ENCODE measurements at places on chromosomes 4 and X.

GRCh38 chrX:135411893-135412292 lies 9.9 kb upstream of the SMIM10L2A start:
- DNase-seq: no peak

- DNase-seq: no peak
Observed at GRCh38 chr4:67158666-67159065, 386.6 kb downstream of the CENPC start.

- DNase-seq: peak; percentile 25
Observed at GRCh38 chrX:130637591-130637990, 235.8 kb downstream of the RBMX2 start.

DNA sequence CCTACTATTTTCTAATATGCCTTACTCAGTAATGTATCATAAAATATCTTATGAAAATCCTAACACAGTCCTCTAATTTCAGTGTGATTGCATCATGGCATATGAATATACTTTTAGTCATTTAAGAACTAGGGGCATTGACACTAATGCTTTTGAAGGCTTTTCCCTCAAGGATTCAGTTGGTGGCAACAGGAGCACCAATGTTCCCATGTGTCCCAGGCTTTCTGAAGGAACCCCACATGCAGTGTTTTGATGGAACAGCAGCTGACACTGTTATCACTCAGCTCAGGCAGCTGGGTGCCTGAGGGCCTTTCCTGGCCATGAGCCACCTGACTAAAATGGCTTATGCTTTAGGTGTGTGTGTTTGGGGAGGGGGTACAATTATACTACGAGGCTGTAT lies 348.3 kb downstream of the ARHGAP24 start:
- no peak for DNase-seq

- DNase-seq: peak; percentile 79
Observed at GRCh38 chr4:1683261-1683735, 815 bp downstream of the FAM53A start.

DNA sequence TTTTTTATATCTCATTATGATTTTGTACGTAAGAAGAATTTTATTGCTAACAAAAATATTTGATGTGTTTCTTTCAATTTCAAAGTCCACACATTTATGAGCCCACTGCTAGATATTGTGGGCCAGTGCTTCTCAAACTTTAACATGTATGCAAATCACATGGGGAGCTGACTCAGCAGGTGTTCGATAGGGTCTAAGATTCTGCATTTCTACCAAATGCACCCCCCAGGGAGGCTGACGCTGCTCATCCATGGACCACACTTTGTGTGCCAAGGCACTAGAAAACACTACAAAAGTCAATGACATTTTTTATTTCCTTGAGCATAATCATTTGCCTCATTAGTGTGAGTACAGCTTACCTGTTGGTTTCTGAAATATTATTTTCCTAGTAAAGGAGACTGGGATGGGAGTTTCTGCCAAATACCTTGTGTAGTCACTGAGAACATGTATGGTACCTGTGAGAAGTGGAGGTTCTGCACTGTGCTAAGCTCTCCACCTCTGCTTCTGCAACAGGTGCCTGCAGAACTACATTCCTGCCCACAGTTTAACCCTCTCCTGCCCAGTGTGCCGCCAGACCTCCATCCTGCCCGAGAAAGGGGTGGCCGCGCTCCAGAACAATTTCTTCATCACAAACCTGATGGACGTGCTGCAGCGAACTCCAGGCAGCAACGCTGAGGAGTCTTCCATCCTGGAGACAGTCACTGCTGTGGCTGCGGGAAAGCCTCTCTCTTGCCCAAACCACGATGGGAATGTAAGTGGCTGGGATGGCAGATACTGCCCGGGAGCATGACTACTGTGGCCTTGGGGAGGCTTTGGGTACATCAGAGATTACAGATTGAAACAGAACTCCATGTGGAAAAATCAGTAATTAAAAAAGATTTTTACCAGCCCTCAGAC lies 68.9 kb upstream of the MND1 start:
- no peak for DNase-seq

DNA sequence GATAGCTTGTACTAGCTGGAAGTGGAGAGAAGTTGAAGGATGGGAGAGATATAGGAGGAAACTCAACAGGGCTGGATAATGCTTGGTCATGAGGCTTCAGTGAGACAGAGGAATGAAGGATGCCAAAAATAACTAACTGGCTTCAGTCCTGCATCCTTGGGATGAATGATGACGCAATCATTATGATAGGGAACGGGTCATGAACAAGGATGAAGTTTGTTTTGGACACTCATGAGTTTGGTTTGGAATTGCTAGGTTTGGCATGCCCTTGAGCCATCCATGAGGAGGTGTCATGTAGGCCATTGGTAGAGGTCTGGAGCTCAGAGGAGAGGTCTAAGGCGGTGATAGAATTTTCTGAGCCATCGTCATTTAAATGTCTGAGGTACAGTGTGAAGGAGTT lies 160.0 kb upstream of the NHS start:
- no peak for DNase-seq

DNA sequence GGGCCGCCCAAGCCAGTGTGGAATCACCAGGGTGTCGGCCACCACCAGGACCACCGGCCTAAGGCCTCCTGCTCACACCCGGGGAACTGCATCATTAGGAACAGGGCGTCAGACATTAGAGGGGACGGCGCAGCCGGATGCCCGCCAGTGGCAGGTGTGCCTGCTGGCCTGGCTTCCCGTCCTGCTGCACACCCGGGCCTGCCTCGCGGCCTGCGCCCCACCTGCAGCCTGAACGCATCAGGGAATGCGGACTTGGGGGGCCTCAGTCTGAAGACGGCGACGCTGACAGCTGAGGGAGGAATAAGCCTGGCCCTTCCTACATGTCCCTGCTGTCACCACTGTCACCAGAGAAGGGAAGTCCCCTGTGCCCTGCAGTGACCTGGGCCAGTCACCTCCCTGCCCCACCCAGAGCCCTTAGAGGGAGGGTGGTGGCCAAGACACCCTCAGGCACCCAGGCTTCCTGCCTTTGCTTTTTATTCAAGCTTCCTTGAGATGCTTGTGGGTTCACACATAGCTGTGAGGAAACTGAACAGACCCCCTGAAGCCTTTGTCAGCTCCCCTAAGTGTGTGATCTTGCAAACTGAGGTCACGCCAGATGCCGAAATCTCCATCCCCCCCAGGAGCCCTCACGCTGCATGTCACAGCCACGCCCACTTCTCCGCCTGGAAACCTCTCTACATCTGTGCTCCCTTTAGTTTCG lies 3.2 kb downstream of the DGKQ start:
- no peak for DNase-seq

DNA sequence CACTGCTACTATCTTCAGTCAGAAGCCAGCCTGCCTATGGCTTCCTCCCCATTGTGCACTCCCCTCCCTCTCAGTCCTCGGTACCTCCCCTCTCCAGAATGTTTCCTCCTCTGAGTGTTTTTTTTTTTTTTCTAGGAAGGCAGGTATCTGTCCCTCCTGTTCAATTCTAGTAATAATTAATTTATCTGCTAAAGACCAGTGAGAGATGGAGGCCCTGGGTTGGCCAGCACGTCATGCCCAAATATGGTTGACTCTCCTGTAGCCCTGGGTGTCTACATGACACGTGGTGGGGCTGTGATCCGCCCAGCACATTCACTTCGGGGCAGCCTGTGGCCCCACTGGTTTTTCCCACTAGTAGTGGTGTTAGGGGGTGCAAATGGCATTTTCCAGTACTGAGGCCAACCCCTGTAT lies 1.8 kb downstream of the FLNA start:
- no peak for DNase-seq

GRCh38 chr4:43351970-43352806 lies 459.7 kb downstream of the GRXCR1 start:
- peak; percentile 18 for DNase-seq

DNA sequence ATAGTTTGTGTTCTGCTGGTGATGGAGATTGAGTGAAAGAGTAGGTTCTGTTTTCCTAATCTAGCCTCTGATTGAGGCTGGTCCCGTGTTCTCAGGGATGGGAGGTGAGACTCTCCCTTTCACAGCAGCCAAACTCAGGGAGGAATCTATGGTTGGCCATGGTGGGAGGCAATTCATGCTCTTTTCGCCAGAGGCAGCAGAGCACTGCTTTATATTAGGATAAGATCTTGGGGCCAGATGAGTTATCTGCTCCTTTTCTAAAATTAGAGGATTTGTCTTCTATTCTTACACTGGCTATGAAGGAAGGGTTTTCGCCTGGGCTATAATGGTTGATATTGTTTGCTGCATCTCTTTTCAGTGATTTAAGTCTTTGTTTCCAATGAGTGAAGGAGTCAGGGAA lies 63.9 kb upstream of the NLGN4X start:
- DNase-seq: no peak

- DNase-seq: no peak
Observed at GRCh38 chr4:87734936-87735335, 64.4 kb upstream of the IBSP start.

- no peak for DNase-seq
Observed at GRCh38 chr4:138329506-138330070, 87.4 kb upstream of the SLC7A11 start.

DNA sequence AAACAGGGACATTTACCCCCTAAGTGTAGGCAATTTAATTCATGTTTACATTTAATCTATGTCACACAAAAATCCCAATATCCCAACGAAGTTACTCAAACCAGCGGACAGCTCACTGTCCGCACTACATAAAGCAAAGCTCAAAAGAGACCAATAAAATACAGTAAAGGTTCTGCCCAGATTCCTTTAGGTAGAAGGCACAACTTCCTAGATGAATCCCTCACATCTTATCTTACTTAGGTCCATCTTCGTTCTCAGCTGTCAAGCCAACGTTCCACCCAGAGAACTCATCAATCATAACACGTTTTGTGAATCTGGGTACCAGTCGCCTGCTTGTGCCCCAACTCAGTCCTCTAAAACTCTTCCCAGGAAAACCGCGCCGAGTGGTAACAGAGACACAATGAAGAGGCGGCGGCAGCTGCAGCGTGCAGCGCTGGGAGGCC lies 1.7 kb downstream of the HNRNPDL start:
- no peak for DNase-seq

- DNase-seq: peak; percentile 49
Observed at GRCh38 chr4:86400216-86400615, 40.4 kb upstream of the MAPK10 start.

GRCh38 chr4:98656886-98657285 lies 1.5 kb downstream of the TSPAN5 start:
- DNase-seq: no peak

- no peak for DNase-seq
Observed at GRCh38 chr4:151743128-151743854, 17.5 kb downstream of the GATB start.

- DNase-seq: no peak
Observed at GRCh38 chr4:159292137-159292896, 189.4 kb downstream of the RAPGEF2 start.

- no peak for DNase-seq
Observed at GRCh38 chr4:174561560-174561959, 39.3 kb upstream of the HPGD start.

DNA sequence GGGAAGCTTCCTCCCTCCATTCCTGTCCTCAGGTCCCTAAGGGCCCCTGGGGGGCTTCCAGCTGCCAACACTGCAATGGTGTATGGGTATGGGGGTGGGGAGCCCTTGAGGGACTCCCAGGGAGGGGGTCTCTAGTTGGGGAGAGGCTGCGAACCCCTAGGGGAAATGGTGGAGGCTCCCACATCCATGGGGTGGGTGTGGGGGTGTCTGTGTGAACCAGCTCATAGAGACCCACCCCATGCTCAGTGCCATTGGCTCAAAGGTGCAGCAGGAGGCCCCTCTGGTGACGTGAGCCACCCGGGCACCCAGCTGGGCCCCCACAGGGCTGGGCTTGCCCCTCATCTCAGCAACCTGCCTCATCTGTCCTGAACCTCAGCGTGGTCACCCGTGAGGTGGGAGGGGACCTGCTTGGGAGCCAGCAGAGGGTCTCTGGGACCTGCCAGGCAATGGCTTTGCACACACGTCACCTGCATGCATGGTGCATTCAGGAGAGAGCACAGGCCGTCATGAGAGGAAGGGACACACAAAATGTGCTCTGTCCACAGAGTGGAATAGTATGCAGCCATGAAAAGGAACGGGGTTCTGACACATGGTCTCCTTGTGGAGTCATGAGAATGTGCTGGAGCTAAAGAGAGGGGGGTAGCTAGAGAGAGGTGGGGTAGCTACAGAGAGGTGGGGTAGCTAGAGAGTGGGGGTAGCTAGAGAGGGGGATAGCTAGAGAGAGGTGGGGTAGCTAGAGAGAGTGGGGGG lies 22.7 kb upstream of the PLCXD1 start:
- no peak for DNase-seq

DNA sequence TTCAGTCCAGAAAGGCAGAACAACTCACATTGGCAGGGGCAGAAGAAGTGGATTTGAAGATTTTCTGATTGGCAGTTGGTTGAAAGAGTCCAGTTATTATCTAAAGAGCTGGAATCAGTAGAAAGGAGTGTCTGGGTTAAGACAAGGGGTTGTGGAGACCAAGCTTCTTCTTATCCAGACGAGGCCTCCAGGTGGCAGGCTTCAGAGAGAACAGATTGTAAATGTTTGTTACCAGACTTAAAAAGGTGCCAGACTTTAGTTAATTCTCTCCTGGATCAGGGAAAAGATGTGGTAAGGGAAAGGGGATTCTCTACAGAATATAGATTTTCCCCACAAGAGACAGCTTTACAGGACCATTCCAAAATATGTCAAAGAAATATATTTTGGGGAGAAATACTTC lies 36.7 kb upstream of the TLR3 start:
- DNase-seq: no peak

- peak; percentile 93 for DNase-seq
Observed at GRCh38 chr4:13984991-13985800, 357.7 kb upstream of the BOD1L1 start.

DNA sequence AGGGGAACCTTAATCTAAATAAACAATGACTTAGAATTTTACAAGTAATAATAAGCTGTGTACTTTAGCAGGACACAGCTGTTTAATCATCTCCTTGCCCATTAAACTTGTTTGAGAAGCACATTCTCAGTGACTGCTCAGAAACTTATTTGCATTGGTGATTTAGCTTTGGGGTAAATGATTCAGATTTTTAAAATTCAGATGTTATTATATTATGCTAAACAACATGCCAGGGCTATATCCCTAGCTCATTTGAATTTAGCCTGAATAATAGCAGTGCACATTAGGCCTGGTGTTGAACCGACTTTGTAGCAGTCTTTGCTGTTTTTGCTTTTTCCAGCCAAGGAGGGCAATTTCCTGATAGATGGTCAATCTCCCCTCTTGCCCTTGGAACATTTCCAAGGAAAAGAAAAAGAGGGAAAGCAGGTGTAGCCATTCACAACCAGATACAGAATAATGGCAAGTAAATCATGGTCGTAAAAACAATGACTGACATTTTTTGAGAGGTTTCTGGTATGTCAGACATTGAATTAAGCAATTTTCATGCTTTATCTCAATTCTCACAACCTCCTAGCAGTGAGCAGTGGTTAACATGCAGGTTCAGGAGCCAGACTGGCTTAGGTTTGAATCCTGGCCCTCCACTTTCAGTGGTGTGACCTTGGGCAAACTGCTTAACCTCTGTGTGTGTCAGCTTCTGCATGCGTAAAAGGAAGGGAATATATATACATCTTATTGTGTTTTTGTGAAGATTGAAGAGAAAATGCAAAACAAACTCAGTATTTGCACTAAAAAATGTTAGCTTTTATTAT lies 16.8 kb downstream of the ARHGEF38 start:
- no peak for DNase-seq
